ENCODE measurements at places on chromosomes 16 and 17.

- DNase-seq = no peak
These were observed 2.8 kb downstream of the DHRS7C start for GRCh38 chr17:9788601-9789000.

DNA sequence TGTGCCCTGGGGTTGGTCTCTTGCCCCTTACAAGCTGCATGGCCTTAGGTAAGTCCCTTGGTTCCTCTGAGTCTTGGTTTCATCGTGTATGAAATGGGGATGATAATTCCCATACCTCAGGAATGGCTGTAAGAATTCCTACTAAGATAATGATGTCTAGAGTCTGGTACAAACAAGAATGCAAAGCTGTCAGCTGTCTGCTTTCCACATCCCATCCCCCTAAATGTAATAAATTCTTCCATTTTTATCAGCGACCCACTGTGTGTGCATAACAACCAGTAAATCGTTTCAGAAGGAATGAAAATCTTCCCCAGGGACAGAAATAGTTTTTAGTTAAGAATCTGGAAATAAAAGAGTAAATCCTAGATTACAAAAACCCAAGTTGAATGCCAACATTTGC, 95.4 kb downstream of the CPPED1 start:
- DNase-seq = no peak

- peak; percentile 31 for DNase-seq
These were observed 102.5 kb downstream of the MRM1 start for GRCh38 chr17:36703860-36704266.

DNA sequence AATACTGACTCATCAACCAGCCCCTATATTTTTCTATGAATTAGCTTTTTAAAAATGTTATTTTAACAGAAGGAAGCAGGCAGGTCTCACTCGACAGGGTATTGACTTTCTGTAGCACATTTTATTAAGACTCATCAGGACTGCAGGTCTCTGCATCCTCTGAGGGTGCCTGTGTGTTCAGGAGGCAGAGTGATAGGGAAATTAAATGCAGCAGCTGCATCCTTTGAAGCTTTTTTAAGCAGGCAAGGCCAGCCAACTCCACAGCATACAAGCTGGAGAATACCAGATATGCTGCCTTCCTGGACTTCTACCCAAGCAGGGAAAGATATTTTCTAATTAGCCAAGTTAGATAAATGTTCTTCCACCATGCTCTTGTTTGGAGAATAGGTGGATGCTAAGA, 124.9 kb downstream of the WSCD1 start:
- no peak for DNase-seq

DNA sequence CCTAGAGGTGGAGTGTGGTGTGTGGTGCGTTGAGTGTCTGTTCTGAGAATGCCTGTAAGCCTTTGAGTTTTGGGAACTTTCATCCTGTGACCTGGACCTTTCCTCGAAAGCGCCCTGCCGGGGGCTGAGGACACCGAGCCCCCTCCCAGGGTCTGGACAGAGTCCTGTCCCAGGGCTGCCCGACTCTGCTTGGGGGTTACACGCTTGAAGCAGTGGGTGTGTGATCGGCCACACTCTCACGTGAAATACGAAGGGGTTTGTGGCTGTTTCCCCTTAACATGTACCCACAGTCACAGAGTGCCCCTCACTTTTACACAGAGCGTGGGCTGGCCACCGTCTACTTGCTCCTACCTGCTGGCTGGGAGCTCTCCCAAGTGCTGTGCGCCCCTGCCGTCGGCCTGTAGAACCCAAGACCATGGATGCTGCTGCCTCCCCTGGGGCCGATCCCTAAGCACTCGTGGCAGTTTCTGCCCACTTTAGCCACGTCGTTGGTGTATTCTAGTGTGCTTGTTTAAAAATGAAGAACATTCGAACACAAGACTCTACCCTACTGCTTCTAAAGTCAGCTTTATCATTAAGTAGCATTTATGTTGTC, 6.8 kb downstream of the ZNF750 start:
- DNase-seq = no peak

DNA sequence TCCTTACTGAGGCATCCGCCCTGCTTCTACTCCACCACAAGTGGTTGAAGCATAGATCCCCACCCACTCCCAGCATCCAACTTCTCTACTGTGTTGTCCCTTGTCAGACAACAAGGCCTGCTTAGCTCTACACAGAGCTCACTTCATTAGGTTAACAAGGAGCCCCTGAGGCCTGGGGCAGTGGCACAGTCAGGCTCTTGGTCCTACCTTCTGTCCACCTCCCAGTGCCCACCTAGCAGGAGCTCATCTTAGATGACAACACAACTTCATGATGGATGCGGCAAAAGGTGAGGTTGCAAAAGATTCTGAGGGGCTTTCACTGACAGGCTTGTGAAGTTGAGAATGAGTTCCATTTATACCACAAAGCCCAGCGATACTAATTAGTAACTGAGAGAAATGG, 432.0 kb upstream of the CDH5 start:
- DNase-seq = no peak

DNA sequence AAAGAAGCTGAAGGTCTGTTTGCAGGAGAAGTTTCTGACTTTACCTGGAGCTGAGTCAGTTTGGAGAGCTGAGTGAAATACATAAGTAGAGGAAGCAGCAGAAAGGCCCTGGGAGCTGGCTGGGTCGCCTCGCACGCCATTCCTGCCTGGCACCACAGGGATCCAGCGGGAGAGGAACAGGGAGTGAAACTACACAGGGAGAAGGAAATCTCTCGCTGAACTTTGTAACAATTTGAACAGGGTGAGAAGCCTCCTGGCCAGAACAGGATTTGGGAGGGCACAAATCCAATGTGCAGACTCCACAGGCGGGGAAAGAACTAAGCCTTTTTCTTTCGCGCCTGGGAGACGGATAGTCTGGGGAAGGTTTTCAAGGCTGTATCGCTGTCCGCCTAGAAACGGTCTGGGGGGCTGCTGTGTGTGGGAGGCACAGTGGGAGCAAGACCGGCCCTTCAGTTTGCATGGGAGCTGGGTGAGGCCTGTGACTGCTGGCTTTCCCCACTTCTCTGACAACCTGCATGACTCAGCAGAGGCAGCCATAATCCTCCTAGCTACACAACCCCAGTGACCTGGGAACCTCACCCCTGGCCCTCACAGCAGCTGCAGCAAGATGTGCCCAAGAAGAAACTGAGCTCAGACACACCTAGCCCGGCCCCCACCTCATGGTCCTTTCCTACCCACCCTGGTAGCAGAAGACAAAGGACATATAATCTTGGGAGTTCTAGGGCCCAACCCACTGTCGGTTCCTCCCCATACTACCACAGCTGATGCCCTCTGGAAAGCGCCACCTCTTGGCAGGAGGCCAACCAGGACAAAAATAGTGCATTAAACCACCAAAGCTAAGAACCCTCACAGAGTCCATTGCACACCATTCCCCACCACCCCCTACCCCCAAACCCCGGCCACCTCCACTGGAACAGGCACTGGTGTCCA, 778.6 kb downstream of the KCNJ2 start:
- DNase-seq = no peak

GRCh38 chr17:80063830-80064585, 27.6 kb downstream of the CCDC40 start:
- DNase-seq = no peak

- DNase-seq = no peak
These were observed 37.5 kb downstream of the CREBBP start for GRCh38 chr16:3842994-3843393.

- no peak for DNase-seq
These were observed 10.4 kb upstream of the SLC47A2 start for GRCh38 chr17:19726631-19727376.
